ENCODE measurements at places on chromosomes 2 and 18. TPM values are rescaled to one million over a fixed set of nuclear protein-coding genes. Genes with fewer than 3 reads are reported as not detected.
A peak's percentile ranks its signal among the peaks of the same experiment; 100 is the strongest.

- no peak for DNase-seq
Measured at GRCh38 chr2:59177748-59178147, 936.6 kb upstream of the FANCL start.

DNA sequence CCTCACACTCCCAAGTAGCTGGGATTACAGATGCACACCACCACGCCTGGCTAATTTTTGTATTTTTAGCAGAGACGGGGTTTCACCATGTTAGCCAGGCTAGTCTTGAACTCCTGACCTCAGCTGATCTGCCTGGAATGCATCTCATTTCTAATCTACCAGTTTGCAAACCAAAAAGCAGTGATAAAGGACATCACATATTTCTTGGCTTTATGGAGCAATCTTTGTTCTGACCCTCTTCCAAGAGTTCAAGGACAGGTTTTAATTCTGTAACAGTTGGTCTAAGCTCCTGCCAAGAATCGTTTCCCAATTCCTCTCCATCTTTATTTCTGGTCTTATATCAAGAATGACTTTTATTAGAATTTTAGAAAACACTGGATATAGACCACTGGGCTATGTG is 67.7 kb downstream of the SLC40A1 start:
- peak; percentile 32 for DNase-seq

Gene KCNK3
- total RNA-seq: 0.29 TPM

- no peak for DNase-seq
Measured at GRCh38 chr2:196384729-196385128, 213.4 kb upstream of the STK17B start.

DNA sequence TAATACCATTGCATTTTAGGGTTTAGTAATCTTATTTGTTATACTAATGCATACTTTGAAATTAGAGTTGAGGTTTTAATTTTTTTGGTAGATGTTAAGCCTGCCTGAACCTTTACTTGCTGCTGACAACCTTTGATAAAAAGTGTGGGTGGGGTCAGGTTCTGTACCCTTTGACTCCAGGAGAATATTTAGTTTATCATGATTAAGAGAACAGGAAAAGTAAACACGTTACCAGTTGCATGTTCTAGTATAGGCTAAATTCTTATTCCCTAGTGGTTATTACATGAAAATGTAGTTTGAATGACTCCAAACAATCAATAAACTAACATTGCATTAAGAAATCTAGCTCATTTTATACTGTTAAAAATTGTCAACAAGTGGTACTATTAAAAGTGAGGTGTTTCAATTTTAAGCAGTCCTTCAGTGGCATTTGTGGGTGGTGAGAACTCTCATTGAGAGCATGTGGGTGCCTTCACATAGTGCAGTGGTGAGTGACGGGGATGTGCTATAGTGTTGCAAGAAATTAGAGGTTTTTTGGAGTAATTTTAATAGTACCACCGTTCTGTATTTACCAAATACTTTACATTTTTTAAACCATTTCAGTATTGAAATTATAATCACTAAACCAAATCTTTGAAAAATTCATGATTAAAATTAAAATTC is 29.9 kb downstream of the PHLPP1 start:
- no peak for DNase-seq

Gene MYO7B
- total RNA-seq: 0.48 TPM
